Femur (tissue), 1 donor: ENCODE measurements at places on chromosomes 12 and 14.

- no peak for DNase-seq
These were observed 79.4 kb downstream of the RBM19 start for GRCh38 chr12:113886721-113887120.

DNA sequence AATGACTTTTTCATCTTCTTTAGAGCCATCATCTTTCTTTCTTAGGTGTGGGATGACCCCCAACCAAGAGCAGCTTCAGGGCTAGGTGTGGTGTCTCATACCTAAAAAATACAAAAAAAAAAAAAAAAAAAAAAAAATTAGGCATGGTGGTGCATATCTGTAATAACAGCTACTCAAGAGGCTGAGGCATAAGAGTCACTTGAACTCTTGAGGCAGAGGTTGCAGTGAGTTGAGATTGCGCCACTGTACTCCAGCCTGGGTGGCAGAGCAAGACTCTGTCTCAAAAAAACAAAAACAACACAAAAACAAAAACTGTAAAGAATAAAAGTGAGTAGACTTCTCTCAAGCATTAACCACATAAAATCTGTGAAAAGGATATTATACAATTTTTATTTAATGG lies 8.0 kb upstream of the ATF7IP start:
- no peak for DNase-seq

- DNase-seq: no peak
These were observed 210.9 kb downstream of the LRFN5 start for GRCh38 chr14:41817626-41818025.

DNA sequence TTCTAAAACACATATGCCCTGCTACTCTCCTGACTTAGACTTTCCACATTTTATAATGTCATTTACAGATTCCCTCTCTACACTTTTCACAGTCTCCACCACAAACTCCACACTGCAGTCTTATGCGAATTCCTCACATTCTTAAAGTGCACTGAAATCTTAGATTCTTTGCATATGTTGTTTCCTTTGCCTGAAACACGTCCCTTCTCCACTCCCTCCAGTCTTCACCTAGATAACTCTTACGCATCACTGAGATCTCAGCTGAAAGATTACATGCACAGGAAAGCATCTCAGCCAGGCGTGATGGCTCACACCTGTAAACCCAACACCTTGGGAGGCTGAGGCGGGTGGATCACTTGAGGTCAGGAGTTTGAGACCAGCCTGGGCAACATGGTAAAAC lies 3.8 kb upstream of the ARHGAP9 start:
- no peak for DNase-seq

DNA sequence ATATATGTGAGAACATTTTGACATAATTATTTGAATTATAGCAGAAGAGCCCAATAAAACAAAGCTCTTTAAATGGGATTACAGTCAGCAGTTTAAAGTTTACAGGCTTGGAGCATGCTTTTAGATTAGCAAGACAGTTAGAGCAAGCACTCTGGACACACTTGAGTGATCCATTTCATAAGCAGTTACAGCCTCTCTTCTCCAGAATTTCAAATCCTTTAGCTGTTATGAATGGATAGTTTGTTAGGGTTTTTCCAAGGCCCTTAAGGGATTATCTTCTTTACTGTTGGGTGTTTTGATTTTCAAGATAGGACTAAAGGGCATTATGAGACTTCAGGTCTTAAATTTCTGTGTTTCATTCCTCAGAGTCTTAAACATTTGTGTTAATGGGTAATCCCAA lies 36.3 kb downstream of the BEST3 start:
- DNase-seq: no peak

DNA sequence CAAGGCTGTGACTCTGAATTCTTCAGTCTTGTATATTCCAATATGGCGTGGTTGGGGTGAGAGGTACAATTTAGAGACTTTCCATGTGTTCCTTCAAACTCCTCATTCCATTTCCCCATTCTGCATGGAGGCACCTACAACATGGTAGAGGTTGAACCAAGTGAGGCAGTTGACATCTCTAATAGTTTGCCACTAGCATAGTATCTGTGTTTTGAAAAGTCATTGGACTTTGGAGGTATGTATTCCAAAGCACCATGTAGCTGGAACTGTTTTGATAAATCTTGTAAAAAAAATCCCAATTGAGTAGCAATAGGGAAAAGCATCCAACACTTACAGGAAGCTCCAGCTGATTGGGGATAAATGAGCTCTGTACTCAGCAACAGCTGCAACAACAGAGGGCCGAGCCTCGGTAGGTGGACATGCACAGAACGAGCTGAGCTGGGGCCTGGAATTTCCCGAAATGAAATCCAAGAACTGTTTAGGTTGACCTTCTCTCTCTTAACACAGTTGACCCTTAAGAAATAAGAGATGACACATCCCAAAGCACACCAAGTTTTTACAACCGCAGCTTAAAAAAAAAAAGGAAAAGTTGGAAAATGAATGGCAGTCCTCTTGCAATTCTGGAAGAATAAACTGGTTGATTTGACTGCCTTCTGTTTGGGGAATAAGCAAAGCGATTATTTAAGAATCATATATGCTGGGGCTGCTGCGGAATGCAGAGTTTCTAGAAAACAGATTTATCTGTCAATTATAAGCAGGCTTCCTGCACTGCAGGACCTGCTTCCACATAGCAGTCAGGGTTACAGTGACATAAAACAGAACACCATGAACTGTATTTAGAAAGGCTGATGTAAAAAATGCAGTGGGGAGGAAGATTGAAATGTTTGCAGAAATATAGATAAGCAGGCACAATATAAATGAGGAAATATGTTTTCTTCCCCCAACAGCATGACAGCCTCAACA lies 194.6 kb upstream of the KRR1 start:
- peak; percentile 88 for DNase-seq

DNA sequence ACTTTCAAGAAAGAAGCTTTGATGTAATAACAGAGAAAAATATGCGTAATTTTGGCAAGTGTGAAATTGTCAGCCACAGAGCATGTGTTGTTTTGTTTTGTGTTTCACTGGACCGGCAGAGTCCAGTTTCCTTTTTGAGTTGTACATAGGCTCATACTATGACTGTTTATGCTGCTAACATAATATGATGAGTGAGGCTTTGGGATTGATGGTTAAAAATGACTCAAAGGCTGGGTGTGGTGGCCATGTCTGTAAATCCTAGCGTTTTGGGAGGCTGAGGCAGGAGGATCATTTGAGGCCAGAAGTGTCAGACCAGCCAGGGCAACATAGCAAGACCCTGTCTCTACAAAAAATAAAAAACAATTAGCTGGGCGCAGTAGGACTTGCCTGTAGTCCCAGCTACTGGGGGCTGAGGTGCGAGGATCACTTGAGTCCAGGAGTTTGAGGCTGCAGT lies 487.9 kb downstream of the PCNX1 start:
- DNase-seq: no peak

- no peak for DNase-seq
These were observed 653 bp downstream of the PA2G4 start for GRCh38 chr12:56104815-56105608.

DNA sequence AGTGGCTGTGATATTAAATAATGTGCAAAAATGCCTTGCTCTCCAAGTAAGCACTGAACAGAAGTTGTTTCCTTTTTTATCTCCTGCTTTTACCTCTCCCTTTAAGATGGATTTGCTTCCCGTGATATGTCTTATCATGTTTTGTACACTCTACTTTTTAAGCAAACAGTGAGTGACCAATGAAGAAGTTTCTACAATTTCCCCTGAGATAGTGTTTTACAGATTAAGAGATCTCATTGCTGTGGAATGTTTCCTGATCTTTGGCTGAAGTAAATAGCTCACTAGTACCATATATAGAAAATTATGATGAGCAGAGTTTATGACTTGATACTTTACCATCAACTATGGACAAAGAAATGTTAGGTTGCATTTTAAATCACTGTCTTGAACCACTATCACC lies 184.8 kb upstream of the PDE3A start:
- DNase-seq: no peak

DNA sequence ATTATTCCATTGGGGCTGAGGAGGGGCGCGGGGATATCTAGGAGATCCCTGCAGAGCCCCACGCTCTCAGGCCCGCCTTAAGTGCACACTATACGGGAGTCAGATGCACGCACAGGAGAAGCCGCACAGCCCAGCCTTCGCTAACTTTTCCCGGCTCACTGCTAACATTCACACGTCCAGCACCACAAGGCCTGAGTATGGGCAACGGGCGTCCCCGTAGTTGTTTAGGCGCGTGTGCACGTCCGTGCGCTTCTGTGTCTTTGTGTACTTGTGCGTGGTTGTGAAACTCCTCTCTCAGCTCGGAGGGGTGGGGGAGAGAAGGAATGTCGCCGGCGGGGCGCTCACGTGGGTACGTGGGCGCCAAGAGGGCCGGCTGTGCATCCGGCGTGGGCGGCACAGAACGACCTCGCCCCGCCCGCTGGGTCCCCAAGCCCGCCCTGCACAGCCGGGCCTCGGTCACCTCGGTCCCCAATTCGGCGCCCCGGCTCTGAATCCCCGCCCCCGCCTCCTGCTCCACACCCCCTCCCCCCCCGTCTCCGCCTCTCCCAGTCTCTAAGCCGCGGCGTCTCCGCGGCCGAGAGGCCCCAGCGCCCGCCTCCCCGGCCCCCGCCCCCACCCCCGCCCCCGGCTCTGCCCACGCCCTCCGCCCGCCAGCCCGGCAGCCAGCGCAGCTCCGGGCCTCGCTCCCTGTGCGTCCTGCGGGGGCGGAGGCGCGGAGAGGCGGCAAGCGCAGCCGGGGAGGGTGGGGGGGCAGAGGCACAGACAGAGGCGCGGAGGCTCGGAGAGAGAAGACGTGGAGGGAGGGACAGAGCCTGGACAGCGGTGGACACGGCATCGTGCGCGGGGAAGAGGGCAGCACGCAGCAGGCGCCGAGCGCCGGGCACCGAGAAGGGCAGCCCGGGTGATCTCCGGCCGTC lies at the start of gene NAB2:
Gene NAB2 (plus strand): TSS at position 761 of the 917 bp plus-strand sequence. CDS start 158 bp downstream, outside the sequence.
- peak; percentile 98 for DNase-seq
